Cardiac muscle cell (in vitro differentiated cells and primary cell): ENCODE measurements at places on chromosomes 11 and 22. TPM values are rescaled to one million over a fixed set of nuclear protein-coding genes. Genes with fewer than 3 reads are reported as not detected.

GRCh38 chr11:111310088-111310487, 11.7 kb downstream of the POU2AF3 start:
- DNase-seq = no peak

Gene PAAF1
- total RNA-seq = 40.8 and 63.9 TPM in 2 replicates

Gene TEAD1
- 73.9 and 105 TPM in 2 replicates for total RNA-seq

DNA sequence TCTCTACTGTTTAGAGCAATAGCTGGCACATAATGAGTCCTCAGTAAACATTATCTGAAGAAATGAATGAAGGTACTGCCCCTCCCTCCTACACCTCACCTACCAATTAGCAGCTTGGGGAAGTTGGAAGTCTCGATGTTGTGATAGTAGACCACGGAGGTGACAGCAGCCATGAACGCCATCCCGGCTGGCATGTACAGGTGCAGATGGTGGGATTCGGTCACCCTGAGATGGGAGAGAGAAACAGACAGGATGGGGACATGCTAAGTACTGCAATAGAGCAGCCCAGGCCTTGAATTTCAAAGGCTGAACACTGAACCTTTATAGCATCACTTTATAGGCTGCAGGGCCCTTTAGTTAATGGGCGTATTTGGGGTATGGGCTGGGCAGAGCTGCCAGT, 6.6 kb downstream of the ABCC8 start:
- no peak for DNase-seq

GRCh38 chr22:48197189-48197690, 1434.8 kb downstream of the TBC1D22A start:
- no peak for DNase-seq

Gene CAPN5
- 9.4 and 9.8 TPM in 2 replicates for total RNA-seq

Gene FAM180B
- not detected in 2 replicates for total RNA-seq

GRCh38 chr11:130653838-130654636, 205.6 kb downstream of the ADAMTS15 start:
- peak; percentile 58 for DNase-seq

Gene SEC14L2
- total RNA-seq = 2.2 and 2.9 TPM in 2 replicates

- no peak for DNase-seq
Observed at GRCh38 chr22:50057278-50058060, 629 bp downstream of the TTLL8 start.

GRCh38 chr11:73980001-73980961, 2.4 kb downstream of the UCP2 start:
- DNase-seq = no peak

Gene SHANK2
- total RNA-seq = 0.07 and 0.83 TPM in 2 replicates

GRCh38 chr11:11847082-11847481, 5.3 kb downstream of the USP47 start:
- no peak for DNase-seq

- DNase-seq = peak; percentile 86
Observed at GRCh38 chr22:23180301-23180892, at the start of gene BCR. Gene BCR, plus strand, starts transcription at chr22:23180509. Its CDS starts 452 bp downstream, at chr22:23180961.

- DNase-seq = no peak
Observed at GRCh38 chr11:92962446-92962845, 7.0 kb upstream of the MTNR1B start.

DNA sequence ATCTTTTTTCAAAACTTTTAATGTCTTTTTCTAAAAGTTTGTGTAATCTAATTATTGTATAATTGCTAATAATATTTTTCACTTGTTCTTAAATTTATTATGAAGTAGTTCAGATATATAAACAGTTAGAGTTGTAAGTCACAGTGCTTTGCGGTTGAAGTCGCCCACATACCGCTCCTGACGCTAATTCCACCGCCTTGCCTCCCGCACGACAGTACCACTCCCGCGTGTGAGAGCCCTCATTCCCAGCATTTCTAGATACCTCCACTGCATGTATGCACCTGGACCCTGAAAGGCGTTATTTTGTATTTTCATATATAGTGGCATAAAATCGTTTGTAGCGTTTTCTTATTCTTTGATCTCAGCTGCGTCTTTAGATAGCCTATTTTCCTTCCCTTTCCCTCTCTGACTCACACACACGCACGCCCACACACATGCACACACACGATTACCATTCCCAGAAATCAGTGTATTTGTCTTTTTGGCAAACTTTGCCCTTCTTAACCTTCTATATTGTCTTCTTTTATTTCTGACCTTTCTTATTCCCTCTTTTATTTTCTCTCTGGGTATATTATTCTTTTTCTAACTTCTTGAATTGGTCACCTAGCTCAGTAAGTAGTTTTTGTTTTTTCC, 56.4 kb upstream of the PITPNB start:
- peak; percentile 35 for DNase-seq

GRCh38 chr11:7021318-7021717, 1.0 kb downstream of the NLRP14 start:
- no peak for DNase-seq

DNA sequence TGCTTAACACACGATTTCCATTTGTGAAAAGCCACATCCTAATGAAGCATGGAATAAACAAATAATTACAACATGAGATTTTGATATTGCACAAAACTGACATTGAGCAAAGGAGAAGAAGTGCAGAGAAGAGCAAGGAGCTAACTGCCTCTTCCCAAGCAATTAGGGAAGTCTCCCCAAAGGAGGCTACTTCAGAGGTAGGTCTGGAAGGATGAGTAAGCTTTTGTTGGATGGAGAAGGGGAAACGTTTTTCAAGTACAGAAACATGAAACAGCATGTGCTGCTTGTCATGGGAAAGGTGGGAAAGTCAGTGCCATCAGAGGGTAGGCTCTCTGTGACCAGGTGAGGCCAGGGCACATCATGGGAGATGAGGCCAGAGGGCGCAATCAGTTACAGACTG, 132.2 kb upstream of the SESN3 start:
- no peak for DNase-seq

Gene OR52I1
- not detected in 2 replicates for total RNA-seq

GRCh38 chr11:59857439-59858434, 8.6 kb downstream of the TCN1 start:
- DNase-seq = no peak

Gene PTPRJ
- total RNA-seq = 10.5 and 12.4 TPM in 2 replicates

GRCh38 chr11:31651208-31651607, 141.6 kb downstream of the ELP4 start:
- DNase-seq = no peak

GRCh38 chr11:64482588-64482987, 108.4 kb upstream of the SLC22A12 start:
- DNase-seq = no peak

Gene C11orf71
- 10.5 and 21.7 TPM in 2 replicates for total RNA-seq

GRCh38 chr11:48019595-48019994, 39.2 kb downstream of the PTPRJ start:
- no peak for DNase-seq

Gene SLC22A6
- not detected in 2 replicates for total RNA-seq

Gene MEI1
- total RNA-seq = 1.1 and 17.8 TPM in 2 replicates

DNA sequence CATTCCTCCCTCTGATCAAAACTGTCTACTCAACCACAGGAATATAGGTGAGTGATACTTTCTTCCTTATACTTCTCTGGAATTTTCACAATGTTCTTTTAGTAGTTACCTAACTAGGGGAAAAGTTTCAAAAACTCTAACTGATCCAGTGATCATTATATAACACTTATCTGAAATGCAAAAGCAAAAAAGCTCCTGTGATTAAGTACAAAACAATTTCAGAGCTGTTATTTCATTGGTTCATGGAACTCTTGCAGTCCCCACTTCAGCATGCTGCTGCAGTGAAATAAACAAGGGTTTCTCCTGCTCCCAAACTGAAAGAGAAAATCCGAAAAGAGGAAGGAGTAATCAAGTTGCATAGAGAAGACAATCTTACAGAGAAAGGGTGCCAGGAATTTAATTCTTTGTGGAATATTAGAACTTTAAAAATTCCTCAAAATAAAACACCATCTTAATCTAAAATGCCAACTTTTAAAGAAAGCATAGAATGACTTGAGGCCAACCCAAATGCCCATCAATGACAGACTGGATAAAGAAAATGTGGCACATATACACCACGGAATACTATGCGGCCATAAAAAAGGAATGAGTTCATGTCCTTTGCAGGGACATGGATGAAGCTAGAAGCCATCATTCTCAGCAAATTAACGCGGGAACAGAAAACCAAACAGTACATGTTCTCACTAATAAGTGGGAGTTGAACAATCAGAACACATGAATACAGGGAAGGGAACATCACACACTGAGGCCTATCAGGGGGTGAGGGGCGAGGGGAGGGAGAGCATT, 20.3 kb downstream of the PPP2R1B start:
- no peak for DNase-seq

- no peak for DNase-seq
Observed at GRCh38 chr11:69594481-69594880, 46.5 kb upstream of the CCND1 start.

DNA sequence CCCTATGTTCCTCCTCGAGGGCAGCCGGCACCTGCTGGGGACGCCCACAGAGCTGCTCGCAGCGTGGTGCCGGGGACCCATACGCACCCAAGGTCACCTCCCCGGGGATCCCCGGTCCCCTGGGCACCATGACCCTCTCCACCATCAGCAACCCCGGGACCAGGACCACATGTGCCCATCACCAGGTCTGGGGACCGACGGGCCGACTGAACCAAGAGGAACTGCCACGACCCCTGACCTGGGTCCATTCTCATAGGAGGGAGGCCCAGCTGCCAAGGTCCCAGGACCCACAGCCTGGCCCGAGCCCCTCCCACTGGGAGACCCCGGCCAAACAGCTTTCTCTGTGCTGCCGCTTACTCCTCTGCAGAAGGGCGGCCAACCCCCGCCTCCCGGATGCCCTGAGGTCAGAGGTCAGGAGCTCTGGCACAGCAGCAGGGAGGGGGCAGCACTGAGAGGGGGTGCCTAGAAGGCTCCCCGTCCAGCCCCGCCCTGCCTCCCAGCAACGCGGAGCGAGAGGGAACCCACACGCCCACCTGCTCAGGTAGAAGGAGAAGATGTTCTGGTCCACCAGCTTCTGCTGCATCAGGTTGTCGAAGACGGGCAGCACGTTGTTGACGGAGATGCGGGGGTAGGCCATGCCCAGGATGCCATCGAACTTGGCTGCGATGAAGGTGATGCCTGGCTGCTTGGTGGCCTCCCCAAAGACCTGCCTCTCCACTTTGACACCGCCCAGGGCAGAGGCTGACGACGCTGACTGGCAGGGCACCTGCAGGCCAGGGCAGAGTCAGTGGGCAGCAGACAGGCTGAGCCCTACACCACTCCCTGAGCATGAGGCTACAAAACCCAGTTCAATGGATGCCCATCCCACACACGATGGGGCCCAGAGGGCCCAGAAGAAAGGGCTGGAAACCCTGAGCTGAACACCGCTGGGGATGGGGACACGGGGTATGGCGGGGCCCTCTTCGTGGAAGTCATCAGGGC, 6.6 kb downstream of the CTSD start:
- no peak for DNase-seq

DNA sequence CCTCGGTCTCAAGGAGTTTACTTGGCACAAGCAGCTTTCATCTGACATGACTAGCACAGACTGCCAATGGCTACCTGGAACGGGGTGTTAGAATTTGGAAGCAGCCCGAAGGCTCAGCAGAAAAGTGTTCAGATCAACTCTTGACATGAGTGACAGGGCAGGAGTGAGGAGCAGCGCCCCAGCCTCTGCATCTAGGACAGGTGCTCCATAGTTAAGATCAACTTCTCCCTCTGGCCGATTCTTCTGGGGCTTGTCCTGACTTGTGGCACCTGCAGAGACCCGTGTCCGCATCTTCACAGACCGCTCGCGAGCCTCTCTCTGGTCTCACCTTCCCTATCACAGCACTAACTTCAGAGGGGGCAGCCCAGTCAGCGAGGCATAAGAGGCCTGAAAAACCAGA, 42.5 kb upstream of the CHKA start:
- DNase-seq = no peak

DNA sequence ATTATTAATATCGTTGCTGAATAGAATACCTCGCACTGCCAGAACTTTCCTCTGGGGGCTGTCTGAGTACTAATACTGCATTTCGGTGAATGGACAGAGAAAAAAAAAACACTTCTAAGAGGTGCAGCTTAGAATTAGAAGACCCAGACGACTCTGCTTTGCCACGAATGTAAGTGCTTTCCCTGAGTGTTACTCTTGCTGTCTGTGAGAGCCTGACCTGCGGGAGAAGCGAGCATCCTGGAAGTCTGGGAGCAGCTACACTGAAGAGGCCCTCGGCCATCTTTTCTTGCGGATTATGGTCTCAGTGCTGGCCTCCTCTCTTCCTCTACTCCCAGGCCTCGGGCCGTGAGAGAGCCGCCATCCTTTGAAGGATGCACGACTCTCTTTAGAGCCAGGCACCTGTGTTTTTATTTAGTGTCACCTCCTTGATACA, 94.9 kb downstream of the SCN3B start:
- no peak for DNase-seq

DNA sequence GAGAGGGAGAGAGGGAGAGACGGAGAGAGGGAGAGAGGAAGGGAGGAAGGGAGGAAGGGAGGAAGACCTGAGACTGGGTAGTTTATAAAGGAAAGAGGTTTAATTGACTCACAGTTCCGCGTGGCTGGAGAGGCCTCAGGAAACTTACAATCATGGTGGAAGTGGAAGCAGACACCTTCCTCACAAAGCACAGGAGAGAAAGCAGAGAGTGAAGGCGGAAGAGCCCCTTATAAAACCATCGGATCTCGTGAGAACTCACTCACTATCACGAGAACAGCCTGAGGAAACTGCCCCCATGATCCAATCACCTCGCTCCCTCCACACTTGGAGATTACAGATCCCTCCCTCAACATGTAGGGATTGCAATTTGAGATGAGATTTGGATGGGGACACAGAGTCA, 12.2 kb upstream of the CARS1 start:
- no peak for DNase-seq

- no peak for DNase-seq
Observed at GRCh38 chr11:72546866-72547265, 112.5 kb upstream of the CLPB start.

Gene KLHL35
- total RNA-seq = 2.2 and 2.7 TPM in 2 replicates

DNA sequence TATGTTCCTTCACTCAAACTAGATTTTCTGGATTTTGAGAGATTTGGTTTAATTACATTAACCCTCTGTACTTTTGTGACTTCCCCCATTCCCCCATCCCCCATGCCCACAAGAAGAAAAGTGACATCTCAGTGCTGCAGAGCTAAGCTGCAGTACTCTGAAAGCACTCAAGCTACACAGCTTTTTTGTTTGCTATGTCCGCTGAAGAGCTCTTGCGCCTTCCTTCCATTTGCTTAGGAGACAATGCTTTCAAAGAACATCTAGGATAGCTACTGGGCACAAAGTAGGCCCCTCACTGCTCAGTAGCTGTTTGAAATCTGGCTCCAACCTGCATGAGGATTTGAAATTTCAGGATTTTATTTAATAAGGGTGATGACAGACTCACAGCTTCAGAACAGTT, 69.7 kb downstream of the SLC17A6 start:
- DNase-seq = no peak

GRCh38 chr11:1401656-1402221, 12.0 kb downstream of the BRSK2 start:
- DNase-seq = peak; percentile 89

Gene CLMP
- 4.2 and 8.4 TPM in 2 replicates for total RNA-seq
